ENCODE measurements at places on chromosomes 2 and 18.

- no peak for DNase-seq
Observed at GRCh38 chr2:239666053-239666854, 265.4 kb upstream of the HDAC4 start.

- no peak for DNase-seq
Observed at GRCh38 chr18:21933931-21934765, 193.6 kb downstream of the MIB1 start.

DNA sequence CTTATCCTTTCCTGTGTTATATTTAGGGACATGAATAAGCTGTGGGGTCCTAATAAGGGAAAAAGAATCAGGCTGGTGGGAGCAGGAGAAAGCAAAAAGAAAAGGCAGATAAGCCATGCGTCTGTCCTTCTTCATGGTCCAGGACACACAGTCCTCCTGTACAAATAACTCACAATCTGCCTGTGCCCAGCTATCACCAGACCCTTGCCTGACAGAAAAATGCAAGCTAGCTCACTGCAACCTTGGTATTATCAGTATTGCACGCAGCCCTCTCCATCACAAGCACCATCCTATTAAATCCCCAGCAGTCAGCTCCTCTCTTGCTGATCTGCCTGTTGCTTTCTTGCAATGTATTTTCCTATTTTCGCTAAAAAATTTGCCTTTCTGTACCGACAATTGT lies 78.0 kb downstream of the NEURL3 start:
- DNase-seq: no peak

DNA sequence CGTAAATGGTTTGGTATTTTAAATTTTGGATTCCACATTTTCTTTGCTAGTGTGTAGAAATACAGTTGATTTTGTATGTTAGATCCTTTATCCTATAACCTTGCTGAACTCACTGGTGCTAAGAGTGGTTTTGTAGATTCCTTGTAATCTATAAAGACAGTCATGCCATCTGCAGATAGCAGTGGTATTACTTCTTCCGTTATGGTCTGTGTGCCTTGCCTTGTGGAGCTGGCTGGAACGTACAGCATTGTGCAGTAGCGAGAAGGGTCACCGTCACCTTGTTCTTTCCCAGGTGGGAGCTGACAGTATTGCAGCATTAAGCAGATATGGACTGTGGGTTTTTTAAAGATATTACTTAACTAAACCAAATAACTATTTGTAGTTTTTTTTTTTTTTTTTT lies 33.7 kb downstream of the ATP9B start:
- no peak for DNase-seq

- DNase-seq: no peak
Observed at GRCh38 chr2:32825291-32825712, 121.5 kb upstream of the LTBP1 start.

GRCh38 chr2:1874101-1874865 lies 130.0 kb upstream of the PXDN start:
- peak; percentile 8 for DNase-seq

DNA sequence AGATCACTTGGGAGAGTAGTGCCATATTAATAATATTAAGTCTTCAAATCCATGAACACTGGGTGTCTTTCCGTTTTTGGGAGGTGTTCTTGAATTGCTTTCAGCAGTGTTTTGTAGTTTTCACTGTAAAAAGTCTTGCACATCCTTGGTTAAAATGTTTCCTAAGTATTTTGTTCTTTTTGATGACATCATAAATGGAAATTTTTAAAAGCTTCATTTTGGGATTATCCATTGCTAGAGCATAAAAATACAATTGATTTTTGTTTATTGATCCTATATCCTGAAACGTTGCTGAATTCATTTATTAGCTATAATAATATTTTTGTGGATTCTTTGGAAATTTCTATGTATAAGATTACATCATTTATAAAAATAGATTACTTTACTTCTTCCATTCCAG lies 96.8 kb downstream of the ARHGEF4 start:
- DNase-seq: no peak

- DNase-seq: no peak
Observed at GRCh38 chr2:12928775-12929401, 212.2 kb downstream of the TRIB2 start.

- DNase-seq: no peak
Observed at GRCh38 chr2:226755631-226756030, 44.0 kb downstream of the IRS1 start.

DNA sequence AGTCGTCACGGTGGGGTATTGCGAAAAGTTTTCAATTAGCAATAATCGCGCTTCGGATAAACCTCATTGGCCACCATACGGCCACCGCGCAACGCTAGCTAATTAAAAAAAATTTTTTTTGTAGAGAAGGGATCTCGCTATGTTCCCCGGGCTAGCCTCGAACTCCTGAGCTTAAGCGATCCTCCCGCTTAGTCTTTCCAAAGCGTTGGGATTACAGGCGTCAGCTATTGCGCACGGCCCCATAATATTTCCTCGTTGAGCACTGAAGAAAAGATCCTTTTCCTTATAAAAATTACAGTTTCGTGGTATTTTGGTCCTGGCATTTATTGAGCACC lies 759 bp upstream of the ACTR1B start:
- peak; percentile 8 for DNase-seq

DNA sequence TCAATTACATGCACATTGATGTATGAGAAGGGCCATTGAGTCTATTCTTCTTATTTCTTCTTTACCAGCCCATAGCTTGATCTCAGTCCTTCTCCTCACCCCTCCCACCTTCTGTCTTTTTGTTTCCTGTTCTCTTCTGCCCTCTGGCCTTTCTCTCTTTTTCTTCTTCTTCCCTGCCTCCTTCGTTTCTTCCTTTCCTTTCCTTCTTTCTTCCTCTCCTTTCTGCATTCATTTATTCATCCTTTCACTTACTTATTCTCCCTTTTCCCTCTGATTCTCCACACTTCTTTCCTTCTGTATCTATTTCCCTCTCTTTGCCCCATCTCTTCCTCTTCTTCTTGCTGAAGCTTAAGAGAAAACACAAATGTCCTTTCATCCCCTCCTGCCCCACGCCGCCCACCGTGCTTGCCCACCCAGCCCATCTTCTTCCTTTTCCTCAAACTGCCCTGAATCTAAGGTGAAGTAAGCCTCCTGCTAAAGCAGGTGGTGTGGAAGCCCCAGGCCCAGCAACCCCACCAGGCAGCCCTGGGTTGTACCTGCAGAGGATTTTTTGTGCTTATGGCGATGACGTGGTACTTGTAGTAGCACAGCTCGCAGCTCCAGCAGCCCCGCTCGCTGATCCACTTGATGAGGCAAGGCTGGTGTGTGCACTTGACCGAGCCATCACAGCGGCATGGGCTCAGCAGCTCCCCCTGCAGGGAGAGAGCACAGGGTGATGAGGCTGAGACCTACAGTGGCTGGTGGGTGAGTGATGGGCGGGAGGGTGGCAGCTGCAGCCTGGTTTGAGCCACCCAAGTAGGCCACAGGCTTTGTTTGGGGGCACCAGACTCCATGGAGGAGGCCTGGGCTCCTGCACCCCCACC lies 89.0 kb downstream of the MARCHF4 start:
- DNase-seq: no peak

DNA sequence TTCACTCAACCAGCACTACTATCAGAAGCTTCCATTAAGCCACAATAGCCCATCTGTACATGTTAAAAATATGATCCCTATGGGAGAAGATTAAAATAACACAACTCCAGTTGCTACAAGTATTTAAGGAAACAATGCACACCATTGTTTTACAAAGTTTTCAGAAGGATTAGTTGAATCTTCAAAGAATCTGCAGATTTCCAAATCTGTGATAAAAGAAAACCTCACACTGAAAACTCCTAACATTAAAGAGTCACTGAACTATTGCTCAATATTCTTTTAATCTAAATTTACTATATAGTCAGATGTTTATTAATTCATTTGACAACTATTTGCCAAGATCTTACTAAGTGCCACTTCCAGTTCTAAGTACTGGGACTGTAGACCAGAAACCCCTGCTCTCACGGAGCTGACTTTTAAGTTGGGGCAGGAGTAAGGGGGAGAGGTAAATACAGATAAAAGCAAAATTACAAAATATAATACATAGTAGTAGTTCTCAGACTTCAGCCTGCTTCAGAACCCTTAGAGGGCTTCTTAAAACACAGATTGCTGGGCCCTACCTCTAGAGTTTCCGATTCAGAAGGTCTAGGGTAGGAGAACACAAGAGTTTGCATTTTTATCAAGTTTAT lies 94.4 kb downstream of the STK39 start:
- no peak for DNase-seq

DNA sequence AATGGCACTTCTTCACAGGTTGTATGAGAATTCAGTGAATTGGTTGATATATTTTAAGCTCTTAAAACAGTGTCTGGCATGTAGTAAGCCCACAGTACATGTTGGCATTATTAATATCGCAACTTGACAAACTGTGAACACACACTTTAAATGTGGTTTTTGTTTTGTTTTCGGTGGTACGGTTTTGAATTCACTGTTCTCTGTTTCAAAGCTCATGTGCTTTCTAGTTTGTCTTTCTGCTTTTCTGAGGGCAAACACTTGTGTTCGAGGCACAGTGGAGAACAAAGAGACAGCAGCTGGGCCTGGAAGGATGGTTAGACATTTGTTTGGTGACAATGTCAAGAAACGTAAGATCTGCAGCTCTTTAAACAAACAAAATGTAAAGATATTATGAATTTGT lies 276.5 kb upstream of the MC4R start:
- DNase-seq: no peak

GRCh38 chr2:230650585-230651137 lies 62.0 kb upstream of the CAB39 start:
- DNase-seq: no peak

DNA sequence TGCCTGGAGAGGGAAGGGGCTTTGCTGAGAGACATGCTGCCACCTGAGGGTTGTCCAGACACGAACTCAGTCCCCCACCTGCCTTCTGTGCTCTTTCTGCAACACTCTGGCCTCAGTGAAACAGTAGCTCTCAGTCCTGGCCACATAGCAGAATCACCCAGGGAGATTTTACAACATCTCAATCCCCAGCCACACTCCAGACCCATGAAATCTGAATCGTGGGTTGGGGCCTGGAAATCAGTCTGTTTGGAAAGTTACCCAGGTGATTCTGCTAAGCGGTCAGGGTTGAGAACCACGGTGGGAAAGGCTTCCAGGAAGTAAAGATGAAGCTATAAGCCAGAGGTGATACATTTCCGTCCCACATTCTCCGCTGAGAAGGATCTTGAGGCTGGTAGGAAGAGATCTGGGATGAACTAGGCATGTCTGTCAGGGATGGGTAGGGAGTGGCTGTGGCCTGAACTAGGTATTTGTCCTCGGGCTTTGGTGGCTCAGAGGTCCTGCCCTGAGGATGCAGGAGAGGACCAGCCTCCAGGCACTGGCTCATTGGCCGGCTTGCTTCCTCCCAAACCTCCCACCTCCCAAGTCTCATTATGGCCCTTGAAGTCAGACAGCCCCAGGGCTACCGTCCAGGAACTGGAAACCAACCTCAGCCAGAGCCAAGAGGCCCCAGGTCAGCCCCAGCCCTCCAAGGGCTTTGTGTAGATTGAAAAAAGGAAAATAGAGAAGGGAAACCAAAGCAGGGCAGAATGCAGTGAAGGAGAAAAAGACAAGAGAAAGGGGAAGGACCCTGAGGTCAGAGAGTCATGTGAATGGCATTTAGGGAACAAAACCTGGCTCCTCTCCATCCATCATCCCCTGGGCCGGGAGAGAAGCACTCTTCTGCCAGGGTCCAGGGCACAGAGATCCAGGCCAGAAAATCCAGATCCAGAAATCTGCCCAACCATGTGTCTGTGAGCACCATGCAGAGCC lies 119.6 kb downstream of the ZFP36L2 start:
- peak; percentile 62 for DNase-seq

GRCh38 chr2:114123925-114124324 lies 234.0 kb downstream of the ACTR3 start:
- no peak for DNase-seq
